ENCODE measurements at places on chromosomes 12 and 14.

GRCh38 chr12:103530307-103531066 is 34.7 kb upstream of the C12orf42 start:
- no peak for DNase-seq

DNA sequence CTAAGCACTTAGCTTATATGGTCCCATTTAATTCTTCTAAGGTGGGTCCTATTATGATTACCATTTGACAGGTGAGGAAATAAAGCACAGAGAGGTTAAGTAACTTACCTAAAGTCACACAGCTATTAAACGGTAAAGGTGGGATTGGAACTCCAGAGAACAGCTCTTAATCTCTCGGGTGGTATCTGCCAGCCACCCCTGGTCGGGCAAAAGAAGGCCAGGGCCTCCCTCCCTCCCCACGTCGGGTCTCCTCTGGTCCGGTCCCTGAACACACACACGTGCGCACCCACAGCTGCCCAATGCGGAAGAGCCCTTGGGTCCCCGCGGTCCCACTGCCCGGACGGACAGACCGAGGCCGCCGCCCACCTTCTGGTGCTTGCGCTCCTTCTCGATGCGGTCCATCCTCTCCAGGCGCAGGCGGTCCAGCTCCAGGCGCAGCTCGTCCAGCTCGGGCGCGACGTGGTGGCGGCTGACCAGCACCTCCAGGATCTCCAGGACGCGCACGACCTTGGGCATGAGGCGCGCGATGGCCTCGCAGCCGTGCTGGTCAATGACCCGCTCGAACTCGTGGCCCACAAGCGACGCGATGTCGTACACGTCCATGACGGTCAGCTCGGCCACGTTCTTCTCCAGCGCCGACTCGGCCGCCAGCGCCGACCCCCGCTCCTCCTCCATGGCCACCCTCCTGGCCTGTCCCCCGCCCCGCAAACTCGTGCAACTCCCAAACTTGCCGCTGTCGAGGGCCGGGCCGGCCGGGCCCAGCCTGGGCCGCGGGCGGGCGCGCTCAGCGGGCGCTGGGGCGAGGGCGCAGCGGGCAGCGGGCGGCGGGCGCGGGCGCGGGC is 490 bp downstream of the RILPL1 start:
- DNase-seq: no peak

DNA sequence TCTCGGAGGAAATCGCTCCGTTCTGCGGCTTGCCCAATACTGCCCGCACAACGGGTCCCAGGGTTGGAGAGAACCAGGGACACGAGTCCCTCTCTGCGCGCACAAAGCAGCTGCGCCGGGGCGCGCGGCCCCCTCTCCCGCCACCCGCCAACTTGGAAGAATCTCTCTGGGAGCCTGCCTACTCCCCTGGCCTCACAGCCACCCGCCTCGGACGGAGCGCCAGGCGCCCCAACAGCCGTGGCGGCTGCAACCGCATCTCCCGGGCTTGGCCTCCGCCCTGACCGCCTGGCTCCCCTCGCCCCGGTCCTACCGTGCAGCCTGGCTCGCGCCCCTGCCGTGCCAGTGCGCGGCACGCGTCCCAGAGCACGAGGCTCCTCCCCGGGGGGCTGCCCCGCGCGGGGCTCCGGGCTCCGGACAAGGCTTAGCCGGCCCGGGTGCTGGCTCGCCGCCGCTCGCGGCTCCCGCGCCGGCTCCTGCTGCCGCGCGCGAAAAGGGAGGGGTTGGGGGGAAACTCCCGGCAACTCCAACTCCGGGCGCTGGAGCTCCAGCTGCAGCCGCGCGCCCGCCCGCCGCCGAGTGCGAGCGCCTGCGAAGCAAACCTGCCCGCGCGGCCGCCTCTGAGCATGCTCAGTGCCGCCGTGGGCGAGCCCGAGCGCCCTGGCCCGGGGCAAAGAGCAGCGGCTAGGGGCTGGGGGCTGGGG is at the start of gene STXBP6:
Gene STXBP6, minus strand, starts transcription at position 580 of the 701 bp plus-strand sequence. CDS start 75,329 bp downstream, outside the sequence.
- no peak for DNase-seq

DNA sequence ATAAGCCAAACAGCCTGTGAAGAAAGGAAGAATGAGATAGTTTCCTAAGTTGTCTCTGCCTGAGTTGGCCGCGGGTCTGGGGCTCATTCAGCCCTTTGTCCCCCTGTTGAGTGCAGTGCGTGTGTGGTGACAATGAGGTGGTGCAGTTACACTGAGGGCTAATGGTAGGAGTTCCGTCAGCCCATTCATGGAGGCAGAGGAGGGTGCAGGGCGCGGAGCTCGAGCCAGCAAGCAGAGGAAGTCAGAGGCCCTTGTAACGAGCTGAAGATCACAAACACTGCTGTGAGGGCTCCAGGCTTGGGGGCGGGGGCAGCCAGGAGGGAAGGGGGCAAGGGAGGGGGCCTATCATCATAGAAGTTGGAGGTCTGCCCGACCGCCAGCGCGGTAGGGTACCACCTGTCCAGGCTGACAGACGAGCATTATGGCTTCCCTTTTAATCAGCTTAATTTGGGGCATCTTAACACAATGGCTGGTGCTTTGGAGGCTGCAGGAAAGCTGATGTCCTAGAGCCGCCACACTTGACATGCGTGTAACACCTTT is 20.5 kb downstream of the CCND2 start:
- no peak for DNase-seq

DNA sequence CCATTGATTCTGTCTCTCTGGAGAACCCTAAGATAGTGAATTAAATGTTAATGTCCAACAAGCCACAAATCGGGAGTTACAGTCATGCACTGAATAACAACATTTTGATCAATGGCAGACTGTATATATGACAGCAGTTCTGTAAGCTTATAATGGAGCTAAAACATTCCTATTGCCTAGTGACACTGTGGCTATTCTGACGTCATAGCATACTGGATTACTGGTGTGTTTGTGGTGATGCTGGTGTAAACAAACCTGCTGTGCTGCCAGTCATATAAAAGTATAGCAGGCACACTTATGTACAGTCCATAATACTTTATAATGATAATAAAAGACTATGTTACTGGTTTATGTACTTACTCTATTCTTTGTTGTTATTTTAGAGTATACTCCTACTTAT is 56.7 kb upstream of the BICD1 start:
- no peak for DNase-seq
